ENCODE measurements at places on chromosomes 5 and 9.

- DNase-seq: no peak
Observed at GRCh38 chr5:89120719-89121118, 237.7 kb upstream of the MEF2C start.

DNA sequence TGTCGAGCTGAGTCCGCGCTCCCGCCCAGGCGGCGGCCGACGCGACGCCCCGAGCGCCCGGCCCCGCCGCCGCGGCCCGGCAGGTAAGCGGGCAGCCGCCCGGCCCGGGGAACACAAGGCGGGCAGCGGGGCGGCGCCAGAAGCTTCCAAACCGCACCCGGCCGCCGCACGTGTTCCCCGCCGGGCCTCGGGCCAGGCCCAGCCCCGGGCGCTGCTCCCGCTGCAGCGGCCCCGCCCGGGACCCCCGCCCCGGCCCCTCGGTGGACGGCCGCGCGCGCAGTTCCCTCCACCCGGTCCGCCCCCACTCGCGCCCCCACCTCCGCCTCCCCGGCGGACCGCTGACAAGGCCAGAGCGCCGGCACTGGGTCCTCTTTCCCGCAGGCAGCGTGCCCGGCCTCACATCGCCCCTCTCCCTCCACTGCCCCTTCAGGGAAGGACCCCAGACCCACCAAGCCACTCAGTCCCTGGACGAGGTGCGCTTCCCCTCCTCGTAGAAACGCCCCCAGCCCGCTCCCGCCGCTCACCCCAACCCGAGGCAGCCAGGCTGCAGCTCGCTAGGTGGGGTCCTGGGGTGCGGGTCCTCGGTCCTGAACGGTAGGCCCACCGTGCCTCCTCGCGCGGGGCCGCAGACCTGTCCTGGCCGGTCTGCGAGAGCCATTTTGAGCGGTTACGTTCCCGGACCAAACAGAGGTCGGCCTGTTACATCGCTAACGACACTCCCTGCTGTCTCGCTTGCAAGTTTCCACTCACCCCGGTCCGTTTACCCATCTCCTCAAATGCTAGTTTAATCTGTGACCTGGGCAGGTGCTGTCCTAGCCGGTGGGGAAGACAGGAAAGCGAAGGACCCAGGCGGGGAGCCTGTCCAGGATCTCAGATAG lies 475 bp downstream of the WDR5 start:
- no peak for DNase-seq

DNA sequence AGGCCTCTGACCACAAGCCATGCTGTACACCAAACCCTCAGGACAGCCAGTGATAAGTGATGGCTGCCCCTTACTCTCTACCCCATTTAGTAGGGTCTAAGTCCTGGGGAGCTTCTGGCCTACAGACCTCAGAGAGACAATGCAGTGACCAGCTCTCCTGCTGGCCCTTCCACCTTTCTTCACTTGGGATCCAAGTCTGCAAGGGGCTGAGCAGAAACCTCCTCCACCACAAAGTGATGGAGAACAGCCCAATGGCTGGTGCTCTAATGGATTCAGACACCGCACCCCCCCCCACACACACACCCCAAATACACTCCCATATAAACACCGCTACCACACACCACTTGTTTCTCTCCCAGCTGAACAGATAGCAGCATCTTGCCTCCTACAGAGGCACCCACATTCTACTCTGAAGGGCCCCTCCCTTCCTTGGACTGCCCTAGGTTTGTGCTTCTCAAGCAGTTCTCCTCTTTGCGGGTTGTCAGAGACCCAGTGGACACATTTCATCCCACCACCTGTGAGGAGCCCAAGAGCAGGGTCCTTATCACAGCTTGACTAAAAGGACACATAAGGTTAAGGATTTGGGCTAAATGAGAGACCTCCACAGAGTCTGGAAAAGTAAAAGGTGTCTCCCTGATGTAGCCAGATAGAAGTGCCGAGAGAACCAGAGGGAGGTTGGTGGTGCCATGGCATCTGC lies 1.3 kb upstream of the PDLIM4 start:
- DNase-seq: no peak

GRCh38 chr9:121283080-121283398 lies 15.1 kb downstream of the GSN start:
- no peak for DNase-seq

DNA sequence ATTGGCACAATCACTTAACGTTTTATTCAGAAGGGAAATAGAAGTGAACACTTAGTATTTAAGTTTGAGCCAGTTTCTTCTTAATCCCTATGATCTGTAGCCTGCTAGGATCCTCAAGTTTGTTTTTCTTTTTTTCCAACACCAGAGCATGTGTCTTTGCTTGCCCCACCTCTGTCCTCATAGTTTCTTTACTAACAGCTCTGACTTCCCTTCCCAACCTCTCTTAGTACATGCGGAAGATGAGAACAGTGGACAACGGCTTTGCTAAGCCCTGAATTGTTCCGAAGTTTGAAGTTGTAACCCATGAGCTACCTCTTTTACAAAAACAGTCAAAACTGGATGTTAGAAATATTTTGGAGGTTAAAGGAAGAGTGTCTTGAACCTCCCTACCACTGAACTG lies 61.7 kb upstream of the TAF11L2 start:
- DNase-seq: no peak

DNA sequence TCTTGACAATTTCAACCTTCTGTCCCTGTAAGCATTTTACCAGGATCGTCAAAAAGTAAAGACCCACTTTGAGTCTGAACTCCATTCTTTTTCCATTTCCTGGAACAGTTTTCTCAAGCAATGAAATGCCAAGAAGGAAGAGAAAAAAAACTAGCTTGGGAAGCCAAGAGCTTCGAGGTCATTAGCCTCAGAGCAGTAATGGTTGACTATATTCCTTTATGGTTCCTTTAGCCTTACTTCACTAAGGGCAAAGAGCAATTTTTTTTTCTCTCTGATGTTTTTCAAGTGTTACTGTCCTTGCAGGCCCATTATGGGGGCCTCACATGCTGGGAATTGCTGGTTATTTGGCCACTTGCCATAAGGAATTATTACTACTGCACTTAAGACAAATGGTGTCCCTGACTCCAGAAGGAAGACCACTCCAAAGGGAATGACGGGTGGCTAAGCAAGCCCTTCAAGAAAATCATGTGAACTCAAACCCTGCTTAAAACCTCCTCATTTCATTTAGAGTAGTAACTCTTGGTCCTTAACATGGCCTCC lies 37.1 kb downstream of the BNC2 start:
- no peak for DNase-seq

DNA sequence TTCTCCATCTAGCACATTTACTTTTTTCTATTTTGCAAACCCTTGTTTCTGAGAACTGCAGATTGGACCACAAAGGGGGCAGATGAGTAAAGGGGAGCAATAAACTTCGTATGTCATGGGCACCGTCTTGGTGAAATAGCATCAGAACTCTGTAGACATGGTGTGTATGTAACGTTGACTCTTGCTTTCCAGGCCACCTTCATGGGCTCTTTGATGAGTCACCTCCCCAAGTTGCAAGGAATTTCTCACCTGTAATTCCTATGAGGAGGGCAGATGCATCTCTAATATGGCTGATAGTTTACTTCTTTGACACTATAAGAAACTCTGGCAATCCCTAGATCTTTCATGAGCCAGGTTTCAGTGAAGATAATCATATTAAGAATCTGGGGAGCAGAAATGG lies 163.4 kb upstream of the PLPPR1 start:
- no peak for DNase-seq

GRCh38 chr5:20446121-20446520 lies 458.1 kb upstream of the CDH18 start:
- DNase-seq: no peak

DNA sequence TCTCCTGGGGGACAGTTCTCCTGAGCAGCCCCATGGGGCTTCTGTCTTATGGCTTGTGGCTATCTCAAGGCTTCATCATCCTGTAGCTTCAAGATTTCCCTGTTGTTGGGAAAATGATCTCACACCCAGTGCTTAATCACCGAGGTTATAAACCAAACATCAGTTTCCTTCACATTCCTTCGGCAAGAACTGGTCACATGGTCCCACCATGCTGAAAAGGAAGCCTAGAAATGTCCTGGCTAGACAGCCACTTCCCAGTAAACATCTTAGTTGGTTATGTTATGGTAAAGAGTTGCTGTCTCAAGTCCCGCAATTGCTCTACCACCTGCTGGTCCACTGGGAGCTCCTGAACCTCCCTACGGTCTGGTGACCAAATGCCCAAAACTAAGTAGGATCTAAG lies 66.0 kb downstream of the RAB3C start:
- DNase-seq: no peak

- DNase-seq: no peak
Observed at GRCh38 chr5:154794525-154795234, 39.5 kb downstream of the LARP1 start.

DNA sequence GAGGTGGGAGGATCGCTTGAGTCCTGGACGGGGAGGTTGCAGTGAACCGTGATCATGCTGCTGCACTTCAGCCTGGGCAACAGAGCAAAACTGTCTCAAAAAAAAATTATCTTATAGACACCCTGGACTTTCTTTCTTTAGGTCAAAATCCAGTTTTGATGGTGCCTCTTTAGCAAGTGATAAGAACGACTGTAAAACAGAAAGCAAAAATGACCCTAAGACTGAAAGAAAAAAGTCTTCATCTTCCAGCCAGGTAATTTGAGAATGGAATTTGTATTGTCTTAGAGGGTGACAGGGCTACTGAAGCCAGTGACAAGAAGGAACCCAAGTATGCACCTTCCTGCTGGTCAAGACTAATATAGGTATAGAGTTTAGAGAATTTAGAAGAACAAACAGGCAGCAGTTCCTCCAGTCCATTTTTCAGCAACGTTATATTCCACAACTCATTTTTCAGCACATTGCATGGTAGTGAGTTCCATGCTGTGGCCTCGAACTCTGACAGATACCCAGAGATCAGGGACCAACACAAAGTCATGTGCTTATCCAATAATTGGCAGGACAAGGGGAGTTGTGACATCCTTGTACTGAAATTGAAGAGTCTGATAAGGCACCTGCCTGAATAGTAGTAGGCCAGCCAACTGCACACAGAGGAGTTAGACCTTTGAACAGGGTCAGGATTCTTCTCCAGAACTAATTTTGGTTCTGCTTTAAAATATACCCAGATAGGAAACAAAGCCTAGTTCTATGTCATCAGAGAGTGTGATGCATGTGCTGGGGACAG lies 46.5 kb downstream of the GRAMD2B start:
- no peak for DNase-seq

DNA sequence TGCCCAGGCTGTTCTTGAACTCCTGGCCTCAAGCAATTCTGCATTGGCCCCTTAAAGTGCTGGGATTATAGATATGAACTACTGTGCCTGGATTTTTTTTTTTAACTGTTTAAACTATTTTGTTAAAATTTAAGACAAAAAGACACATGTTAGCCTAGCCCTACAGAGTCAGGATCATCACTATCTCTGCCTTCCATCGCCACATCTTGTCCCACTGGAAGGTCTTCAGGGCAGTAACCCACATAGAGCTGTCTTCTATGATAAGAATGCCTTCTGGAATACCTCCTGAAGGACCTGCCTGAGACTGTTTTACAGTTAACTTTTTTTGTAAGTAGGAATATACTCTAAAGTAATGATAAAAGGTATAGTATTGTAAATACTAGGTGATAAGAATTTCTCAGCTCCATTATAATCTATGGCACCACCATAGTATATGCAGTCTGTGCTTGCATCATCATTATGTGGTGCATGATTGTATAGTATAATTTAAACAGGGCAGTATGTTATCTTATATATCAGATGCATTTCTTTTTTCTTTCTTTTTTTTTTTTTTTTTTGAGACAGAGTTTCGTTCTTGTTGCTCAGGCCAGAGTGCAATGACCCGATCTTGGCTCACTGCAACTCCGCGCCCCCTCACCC lies 52.7 kb downstream of the DENND4C start:
- no peak for DNase-seq

DNA sequence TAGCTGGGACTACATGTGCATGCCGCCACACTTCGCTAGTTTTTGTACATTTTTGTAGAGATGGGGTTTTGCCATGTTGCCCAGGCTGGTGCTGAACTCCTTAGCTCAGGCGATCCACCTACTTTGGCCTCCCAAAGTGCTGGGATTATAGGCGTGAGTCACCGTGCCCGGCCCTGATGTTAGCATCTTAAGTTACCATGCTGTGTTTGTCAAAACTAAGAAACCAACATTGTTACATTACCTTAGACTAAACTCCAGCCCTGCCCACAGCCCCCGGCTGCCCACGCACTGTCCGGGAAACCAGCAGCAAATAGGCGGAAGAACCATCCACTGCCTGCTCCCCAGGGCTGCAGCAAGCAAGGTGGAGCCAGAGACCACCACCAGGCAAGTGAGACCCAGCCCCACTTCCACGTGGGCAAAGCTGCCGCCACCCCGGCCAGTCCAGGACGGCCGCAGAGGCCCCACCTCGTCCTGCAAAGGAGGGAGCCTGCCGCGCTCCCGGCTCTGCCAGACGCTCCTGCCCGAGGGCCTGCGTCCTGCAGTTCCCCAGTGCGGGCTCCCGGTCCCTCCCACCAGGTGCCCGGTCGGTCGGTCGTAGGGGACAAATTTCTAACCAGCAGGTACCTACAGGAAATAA lies 35.7 kb upstream of the TXN start:
- DNase-seq: no peak

- DNase-seq: no peak
Observed at GRCh38 chr5:98977723-98978122, 48.9 kb upstream of the CHD1 start.

- no peak for DNase-seq
Observed at GRCh38 chr9:36247356-36247755, 10.9 kb downstream of the GNE start.

- no peak for DNase-seq
Observed at GRCh38 chr9:120463765-120464164, 116.2 kb downstream of the CDK5RAP2 start.

GRCh38 chr5:122053181-122054109 lies 24.6 kb downstream of the LOX start:
- DNase-seq: no peak

GRCh38 chr5:131272724-131273123 lies 8.9 kb downstream of the CDC42SE2 start:
- no peak for DNase-seq

DNA sequence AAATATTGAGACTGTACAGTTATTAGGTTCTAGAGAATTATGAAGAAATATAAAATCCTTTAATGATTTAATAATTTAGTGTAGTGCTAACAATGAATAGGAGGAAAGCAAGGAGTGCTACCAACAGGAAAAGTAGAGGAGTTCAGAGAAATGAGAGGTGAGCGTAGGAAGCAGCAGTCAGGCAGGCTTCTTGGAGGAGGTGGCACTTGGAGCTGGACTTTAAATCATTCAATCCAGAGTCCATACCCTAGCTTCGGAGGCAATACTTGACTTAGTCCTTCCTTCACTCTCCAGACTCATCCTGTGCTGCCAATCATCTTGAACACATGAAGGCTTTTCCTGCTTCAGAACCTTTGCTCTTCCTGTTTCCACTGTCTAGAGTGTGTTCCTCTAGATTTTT lies 254.3 kb downstream of the GRIA1 start:
- DNase-seq: no peak

GRCh38 chr9:19992556-19992955 lies 203.7 kb upstream of the SLC24A2 start:
- no peak for DNase-seq

- no peak for DNase-seq
Observed at GRCh38 chr5:167514461-167514860, 777.0 kb upstream of the WWC1 start.

DNA sequence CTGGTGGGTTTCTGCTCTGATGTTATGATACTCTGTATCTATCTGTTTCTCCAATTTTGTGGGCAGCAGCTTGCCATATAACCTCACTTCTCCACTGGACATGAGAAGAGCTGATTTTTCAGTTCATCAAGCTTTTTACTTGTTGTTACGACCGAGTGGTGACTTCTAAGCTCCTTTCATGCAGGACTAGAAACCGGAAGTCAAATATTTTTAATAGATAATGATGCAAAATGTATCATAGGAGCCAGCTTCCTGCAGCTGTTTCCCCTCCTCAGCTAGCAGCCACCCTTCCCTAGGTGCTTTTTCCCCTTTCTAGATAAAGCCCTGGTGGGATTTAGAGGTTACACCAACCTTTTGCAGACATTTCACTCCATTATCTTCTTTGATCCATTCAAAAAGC lies 17.0 kb upstream of the ADAM19 start:
- DNase-seq: no peak

Measured in D721Med (cell line).